Breast epithelium (tissue), 4 donors: ENCODE measurements at places on chromosomes 1 and 21. TPM values are rescaled to one million over a fixed set of nuclear protein-coding genes. Genes with fewer than 3 reads are reported as not detected.

RHEX gene
- 4.4 TPM for total RNA-seq

FCRL5 gene
- 1.6 TPM for total RNA-seq

IQCC gene
- total RNA-seq: 2.3 TPM

- no peak for DNase-seq
Measured at GRCh38 chr21:37118187-37118826, 45.3 kb downstream of the TTC3 start.

- DNase-seq: no peak
Measured at GRCh38 chr21:36079010-36079649, 9.3 kb downstream of the CBR1 start.

GRCh38 chr21:36456729-36457414 is 23.1 kb downstream of the CLDN14 start:
- no peak for DNase-seq

GRCh38 chr1:167720965-167721616 is 691 bp upstream of the MPZL1 start:
- no peak for DNase-seq
